ENCODE measurements at places on chromosomes 4 and X.

DNA sequence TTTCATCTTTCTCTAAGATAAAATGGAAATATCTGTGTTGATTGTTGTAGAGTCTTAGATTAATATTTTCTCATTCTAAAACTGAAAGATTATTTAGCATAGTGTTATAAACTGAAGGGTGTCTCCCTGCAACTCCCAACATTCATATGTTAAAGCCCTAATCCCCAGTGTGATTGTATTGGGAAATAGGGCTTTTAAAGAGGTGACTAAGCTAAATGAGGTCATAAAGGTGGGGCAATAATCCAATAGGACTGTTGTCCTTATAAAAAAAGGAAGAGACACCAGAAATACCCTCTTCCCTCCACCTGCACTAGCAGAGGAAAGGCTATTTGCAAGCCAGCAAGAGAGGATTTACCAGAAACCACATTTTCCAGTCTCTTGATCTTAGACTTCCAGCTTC, 1626.4 kb downstream of the C4orf33 start:
- peak; percentile 38 for ATAC-seq

DNA sequence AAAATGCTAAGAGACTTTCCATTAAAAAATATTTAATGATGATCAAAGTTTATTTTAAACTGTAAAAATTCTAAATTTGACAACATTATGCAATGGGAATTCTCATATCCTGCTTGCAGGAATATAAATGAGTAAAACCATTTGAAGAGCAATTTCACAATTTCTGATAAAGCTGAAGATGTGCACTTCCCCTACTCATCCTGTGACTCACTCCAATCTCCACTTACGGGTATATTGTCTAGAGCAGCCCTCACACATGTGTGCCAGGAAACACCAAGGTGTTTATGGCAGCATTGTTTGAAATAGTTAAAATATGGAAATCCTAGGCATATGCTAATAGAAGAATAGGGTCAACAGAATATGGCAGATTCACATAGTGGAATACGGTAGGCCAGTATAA, 158.4 kb downstream of the PDHA2 start:
- peak; percentile 41 for ATAC-seq

- ATAC-seq = no peak
Observed at GRCh38 chr4:5615496-5616075, 92.8 kb downstream of the EVC2 start.

GRCh38 chr4:52780206-52780605, 29.0 kb upstream of the ERVMER34-1 start:
- ATAC-seq = no peak

- ATAC-seq = no peak
Observed at GRCh38 chr4:76787898-76788297, 110.0 kb downstream of the SOWAHB start.

DNA sequence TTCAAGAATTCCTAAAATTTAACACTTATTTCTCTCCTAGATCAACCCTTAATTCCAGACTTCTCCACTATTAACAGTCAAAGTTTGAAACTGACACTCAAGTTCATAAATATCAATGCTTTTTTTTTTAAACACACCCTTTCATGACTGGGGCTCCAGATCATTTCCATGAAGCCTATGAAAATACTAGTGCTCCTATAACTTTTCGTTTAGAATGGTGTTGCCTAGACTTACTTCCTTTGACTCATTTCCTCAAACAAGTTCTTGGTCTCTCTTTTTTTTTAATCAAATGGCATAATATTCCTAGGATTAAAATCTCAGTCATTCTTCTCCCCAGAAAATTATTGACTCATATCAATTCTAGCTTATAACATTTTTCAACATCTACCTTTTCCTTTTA, 13.1 kb downstream of the ZMAT1 start:
- no peak for ATAC-seq

DNA sequence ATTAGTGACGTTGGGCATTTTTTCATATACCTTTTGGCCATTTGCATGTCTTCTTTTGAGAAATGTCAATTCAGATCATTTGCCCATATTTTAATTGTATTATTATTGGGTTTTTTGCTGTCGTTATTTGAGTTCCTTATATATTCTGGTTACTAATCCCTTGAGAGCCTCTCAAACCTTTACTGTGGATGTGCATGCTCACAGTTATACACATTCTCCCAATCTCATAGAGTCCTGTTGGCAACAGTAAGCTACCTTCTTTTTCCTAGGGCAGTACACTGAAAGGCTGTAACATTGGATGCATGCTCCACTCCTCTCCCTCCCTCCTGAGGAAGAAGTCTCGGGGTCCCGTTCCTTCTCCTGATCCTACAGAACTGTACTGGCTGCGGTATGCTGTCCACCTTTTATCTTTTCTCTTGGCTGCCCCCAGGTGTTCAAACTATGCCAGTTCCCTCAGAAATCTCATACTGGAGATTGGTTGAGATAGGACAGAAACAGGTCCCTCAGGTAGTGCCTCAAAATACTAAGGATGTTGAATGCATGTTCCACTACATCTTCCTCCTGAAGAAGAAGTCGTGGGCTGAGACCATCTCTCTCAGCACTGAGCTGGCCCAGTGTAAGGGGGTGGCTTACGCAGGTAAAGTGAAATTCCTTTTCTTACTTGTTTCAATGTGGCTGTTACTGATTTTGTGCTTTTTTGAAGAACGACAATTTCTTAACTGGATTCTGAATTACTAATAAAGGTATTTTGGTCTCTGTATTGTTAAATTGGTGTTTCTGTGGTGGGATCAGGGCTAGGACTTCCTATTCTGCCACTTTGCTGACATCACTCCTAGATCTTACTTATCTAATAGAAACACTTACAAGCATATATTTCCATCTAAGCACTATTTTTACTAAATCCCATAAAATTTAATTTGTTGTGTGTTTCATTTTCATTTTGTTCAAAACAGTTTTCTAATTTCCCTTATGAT, 145.4 kb upstream of the HUWE1 start:
- ATAC-seq = peak; percentile 35

DNA sequence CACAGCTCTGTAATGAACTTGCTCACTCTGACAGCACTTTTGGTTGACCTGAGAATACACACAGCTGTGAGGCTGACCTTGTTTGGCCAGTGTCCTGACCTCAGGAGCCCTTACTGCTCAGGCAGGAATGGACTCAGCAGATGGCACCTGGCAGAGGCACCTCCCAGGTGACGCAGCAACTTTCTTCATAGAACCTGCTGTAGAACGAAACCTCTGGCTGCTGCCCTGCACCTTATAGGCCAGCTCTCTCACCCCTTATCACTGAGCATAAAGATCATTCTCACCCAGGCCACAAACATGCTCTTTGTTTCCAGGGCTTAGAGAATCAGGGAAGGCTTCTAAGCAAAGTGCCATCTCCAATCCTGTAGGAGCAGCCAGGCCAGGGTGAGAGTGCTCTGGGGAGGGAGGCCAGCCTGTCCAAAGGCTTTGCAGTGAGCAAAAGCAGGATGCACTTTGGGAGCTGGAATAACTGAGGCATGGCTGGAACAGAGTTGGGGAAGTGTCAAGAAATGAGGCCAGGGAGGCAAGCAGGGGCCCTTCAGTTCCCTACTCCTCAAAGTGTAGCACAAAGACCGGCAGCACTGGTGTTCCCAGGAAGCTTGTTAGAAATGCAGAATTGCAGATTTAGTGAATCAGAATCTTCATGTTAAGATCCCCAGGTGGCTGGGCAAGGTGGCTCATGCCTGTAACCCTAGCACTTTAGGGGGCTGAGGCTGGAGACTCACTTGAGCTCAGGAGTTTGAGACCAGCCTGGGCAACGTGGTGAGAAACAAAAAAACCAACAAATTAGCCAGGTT, 13.3 kb upstream of the CENPU start:
- ATAC-seq = no peak

DNA sequence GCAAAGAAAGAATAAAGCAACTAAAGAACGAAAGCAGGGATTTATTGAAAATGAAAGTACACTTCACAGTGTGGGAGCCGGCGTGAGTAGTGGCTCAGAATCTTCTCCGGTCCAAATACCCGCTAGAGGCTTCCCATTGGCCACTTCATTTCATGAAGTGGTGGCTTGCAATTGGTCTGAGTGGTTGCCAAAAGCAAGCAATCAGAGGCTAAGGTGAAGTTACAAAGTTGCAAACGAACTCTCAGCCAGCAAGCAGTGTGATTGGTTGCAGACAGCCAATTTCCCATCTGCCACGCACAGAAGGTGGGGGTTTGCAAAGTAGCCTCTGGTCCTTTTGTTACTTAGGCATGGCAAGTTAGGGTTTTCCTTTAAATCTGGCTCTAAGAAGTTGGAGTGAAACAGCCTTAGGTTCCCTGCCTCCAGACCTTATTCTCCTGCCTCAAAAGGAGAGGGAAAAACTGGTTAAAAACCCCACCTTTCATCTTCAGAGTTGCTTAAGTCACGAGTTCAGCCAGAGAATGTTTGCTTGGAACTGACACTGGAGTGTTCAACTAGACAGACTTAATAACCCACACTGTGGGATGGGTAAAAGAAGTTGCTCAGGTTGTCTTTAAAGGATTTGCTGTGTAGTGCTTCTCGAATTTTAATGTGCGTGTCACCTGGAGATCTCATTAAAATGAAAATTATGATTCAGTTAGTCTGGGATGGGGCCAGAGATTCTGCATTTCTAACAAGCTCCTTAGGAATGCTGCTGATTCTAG, 6.9 kb upstream of the CLOCK start:
- ATAC-seq = no peak

DNA sequence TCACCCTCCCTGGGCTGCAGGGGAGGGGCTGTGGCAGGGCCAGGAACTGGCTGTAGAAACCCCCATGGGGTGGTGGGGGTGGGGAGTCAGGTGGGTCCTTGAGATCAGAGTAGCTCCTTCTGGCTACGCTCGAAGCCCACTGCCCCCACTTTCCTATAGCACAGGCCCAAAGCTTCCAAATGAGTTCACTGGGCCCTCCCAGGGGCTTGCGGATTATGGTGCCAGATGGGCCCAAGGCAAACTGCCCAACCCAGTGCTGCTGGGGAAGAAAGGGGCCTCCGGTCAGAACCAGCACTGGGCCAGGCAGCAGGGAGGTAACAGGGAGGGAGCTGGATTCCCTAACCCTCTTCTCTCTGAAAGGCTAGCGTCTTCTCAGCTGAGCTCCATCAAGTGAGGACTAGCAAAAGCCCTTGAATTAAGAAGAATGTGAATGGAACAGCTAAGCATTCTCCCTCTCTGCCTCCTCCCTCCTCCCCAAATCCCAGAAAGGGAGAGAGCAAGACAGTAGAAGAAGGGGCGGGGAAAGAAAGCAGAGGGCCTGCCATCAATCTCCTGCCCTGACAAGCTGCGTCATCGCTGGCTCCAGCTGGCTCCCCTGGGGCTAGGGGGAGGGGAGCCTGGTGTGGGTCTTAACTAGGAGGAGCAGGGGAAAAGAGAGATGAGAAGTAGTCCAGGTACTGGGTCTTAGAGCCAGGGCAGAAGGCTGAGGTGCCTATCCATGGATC, 34.7 kb downstream of the FRMPD3 start:
- peak; percentile 80 for ATAC-seq

DNA sequence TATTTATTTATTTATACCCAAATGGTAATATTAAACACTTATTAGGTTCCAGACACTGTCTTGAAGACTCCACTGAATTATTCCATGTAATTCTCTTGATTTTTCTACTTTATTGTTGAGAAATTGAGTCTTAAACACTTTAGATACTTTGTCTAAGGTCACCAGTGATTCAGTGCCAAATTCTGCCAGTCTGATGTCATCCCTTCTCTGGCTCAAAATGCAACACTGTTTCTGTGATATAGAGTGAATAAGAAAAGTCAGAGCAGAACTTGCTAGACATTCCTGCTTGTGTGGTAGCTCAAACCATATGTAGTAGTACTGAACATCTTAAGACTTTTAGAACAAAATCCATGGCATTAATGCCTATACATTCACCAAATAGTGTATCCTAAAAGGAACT, 164.3 kb downstream of the GABRB1 start:
- ATAC-seq = no peak

- ATAC-seq = no peak
Observed at GRCh38 chr4:25788703-25789238, 74.0 kb downstream of the SEL1L3 start.

DNA sequence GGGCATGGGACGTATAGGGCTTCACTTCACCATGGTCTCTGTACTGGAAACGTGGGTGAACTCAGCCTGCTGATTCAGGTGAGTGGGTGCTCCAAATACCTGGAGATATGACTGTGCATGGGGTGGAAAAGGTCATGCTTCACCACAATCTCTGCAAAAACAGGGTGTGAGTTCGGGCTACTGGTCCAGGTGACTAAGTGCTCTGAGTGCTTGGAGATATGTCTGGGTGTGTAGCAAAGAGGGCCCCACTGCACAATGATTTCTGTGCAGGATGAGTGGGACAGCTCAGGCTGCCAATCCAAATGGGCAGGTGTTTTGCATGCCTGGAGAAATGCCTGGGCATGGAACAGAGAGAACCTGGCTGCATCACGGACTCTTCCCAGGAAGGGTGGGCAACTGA, 11.2 kb upstream of the CPXCR1 start:
- no peak for ATAC-seq

- no peak for ATAC-seq
Observed at GRCh38 chrX:40079572-40079971, 18.2 kb downstream of the BCOR start.

DNA sequence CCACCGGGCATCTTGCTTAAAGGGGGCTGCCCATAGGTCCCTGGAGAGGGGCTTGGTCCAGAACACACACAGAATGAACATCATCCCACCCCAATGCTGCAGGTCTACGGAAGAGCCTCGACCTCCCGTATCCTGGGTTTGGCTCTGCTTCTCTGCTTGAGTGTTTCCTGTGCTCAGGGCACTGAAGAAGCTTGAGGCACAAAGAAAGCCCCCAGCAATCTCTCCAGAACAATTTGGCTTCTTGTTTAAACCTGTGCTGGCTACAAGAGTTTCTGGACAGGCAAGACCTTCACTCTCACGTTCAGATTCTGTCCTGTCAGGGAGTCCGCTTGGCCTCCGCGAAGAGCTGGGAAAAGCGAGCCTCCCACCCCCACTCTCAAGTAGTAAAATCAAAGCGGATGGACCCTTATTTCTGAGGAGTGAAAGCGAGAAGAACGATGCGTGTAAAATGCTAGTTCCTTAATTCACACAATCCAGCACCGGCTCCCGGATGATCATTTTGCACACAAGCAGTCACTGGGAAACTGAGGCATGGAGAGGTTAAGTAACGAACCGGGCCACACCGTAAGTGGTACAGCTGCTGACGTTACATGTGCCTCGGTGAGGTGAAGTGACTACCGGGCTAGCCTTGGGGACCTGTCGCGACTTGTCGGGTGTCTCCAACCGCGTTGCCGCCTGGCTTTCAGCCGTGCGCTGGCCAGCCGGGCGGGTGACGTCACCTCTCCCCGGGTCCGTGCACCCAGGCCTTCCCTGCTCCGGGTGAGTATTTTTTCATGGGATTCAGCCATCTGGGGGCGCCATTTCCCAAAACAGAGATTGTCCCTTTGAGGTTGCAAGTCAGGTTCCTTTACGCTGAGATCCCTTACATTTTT, 3.1 kb upstream of the SFRP2 start:
- ATAC-seq = peak; percentile 76

GRCh38 chr4:36773467-36773866, 471.1 kb upstream of the NWD2 start:
- ATAC-seq = no peak

- ATAC-seq = no peak
Observed at GRCh38 chrX:17597836-17598439, 139.4 kb upstream of the SCML1 start.

DNA sequence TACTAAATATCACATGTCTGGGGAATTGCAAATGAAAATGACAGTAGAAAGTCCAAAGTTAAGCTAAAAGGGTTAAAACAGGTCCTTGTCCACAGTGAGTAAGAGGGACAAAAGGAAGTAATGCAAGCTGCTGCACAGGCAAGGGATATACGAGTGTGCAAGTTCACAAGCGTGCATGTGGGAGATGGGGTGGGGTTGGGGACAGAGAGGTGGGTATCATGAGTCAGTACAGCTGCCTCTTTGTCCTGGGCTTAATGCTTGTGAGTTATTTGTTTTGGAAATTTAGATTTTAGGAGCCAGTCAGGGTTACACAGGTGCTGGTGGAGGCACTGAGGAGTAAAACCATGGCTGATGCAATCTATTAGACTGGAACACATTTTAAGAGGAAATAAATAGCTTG, 3.3 kb upstream of the GPRASP2 start:
- no peak for ATAC-seq
